Activated naive CD8-positive, alpha-beta T cell treated with anti-CD3 and anti-CD28 coated beads, Interleukin-2, amount 10 ng/mL, durations not matched to agents 7 days and 5 days (primary cell): ENCODE measurements at places on chromosomes 11 and 22. TPM values are rescaled to one million over a fixed set of nuclear protein-coding genes. Genes with fewer than 3 reads are reported as not detected.
A peak's percentile ranks its signal among the peaks of the same experiment; 100 is the strongest.

- peak overlapping the region; percentile 87 for H3K27ac ChIP-seq
- no peaks in the 10 kb centered on the region for H3K27me3 ChIP-seq
- H3K36me3 ChIP-seq = peaks cover 44% of the 10 kb centered on the region
- H3K4me1 ChIP-seq = peaks cover 58% of the 10 kb centered on the region
- peak; percentile 54 for DNase-seq
These were observed 4.6 kb downstream of the MYH9 start for GRCh38 chr22:36383110-36383581.

- peaks cover 30% of the 10 kb centered on the region for H3K27me3 ChIP-seq
- no peak overlapping the region for H3K27ac ChIP-seq
- H3K36me3 ChIP-seq = no peaks in the 10 kb centered on the region
- DNase-seq = no peak
These were observed 10.4 kb upstream of the EMID1 start for GRCh38 chr22:29195118-29195963.

The INCENP gene
- total RNA-seq = 142 TPM

DNA sequence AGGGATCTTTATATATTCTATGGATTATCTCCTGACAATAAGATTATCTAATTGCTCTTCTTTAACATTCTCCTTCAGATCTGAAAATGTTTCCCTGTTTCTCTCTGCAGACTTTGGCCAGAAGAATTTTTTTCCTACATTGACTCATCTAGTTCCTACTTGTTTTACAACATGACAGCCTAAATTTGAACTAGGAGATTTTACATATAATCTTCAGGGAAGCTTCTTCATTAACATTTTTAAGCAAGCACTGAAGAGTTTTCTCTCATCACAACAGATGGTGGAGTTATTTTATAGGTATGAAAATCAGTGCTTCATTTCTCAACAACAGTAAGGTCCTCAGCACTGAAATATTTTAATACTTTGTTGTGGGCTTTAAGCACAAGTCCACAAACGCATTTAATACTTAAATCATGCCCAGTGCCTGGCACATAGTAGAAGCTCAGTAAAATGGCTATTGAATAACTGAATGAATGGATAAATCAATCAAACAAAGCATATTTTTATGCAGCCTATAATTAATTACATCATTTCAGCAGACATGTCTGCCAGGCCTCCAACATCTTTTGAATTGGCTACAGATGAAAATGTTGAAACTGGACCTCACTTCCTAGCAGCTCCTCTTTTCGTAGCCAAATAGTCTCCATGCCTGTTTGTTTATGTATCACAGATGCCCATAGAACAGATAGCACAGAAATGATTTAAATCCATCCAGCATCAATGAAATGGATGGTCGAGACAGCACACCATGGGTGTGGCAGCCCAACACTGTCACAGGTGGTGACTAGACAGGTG lies 117.3 kb upstream of the POU2AF2 start:
- H3K4me3 ChIP-seq = no peak overlapping the region
- no peak overlapping the region for H3K27ac ChIP-seq
- H3K27me3 ChIP-seq = peaks cover 7% of the 10 kb centered on the region
- DNase-seq = no peak

- H3K4me1 ChIP-seq = peaks cover 19% of the 10 kb centered on the region
- H3K27me3 ChIP-seq = peaks cover 2% of the 10 kb centered on the region
- no peak overlapping the region for H3K4me3 ChIP-seq
These were observed 14.5 kb downstream of the SERPINH1 start for GRCh38 chr11:75576499-75576918.

The SLC29A2 gene
- 12.1 TPM for total RNA-seq

The HEPN1 gene
- total RNA-seq = not detected

GRCh38 chr11:371051-371450 lies 1.8 kb downstream of the B4GALNT4 start:
- no peak overlapping the region for H3K4me3 ChIP-seq
- peaks cover 39% of the 10 kb centered on the region for H3K27me3 ChIP-seq
- no peak for DNase-seq
- no peak overlapping the region for H3K27ac ChIP-seq

- peak overlapping the region; percentile 93 for H3K27ac ChIP-seq
- DNase-seq = no peak
- peaks cover 48% of the 10 kb centered on the region for H3K4me1 ChIP-seq
- H3K4me3 ChIP-seq = peak overlapping the region; percentile 76
- peaks cover 32% of the 10 kb centered on the region for H3K36me3 ChIP-seq
These were observed 42.2 kb downstream of the UBASH3B start for GRCh38 chr11:122697636-122698167.

GRCh38 chr11:44016131-44016530 lies 31.6 kb upstream of the ACCSL start:
- peaks cover 16% of the 10 kb centered on the region for H3K27me3 ChIP-seq
- no peak for DNase-seq
- no peaks in the 10 kb centered on the region for H3K4me1 ChIP-seq

- no peaks in the 10 kb centered on the region for H3K36me3 ChIP-seq
- peaks cover 15% of the 10 kb centered on the region for H3K27me3 ChIP-seq
- H3K4me3 ChIP-seq = no peak overlapping the region
- peaks cover 11% of the 10 kb centered on the region for H3K4me1 ChIP-seq
These were observed 128.1 kb upstream of the TOP3B start for GRCh38 chr22:22110548-22111266.

- no peak overlapping the region for H3K27ac ChIP-seq
- peaks cover 2% of the 10 kb centered on the region for H3K27me3 ChIP-seq
- no peak overlapping the region for H3K4me3 ChIP-seq
- DNase-seq = no peak
These were observed 454.6 kb downstream of the SOX6 start for GRCh38 chr11:15901790-15902189.

DNA sequence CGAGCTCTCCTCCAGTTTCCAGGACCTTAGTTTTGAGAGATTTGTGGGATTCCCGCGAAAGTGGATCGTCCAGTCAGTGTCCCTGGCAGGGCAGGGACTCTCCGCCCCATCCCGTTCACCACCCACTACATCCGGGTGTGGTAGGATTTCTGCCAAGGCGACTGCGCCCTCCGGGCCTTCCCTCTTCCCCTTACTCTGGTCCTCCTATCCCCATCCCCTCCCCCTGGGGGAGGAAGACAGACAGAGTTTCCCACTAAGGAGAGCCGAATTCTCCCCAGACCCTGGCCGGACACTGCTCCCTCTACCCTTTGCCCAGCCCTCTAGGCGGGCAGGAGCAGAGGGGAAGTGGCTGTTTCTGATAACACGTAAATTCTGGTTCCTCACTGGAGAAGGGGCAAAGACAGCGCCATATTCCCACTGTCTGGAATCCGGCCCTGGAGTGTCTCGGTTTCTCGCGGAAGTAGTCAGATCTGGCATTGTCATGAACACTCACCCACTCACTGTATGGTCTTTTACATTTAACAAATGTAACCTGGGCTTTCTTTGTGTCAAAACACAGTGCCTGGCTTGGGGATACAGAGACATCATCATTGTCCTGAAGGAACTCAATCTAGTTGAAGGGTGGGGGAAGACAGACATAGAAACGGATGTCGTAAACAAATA lies 1.1 kb upstream of the NECTIN1 start:
- peak overlapping the region; percentile 71 for H3K4me3 ChIP-seq
- no peaks in the 10 kb centered on the region for H3K36me3 ChIP-seq
- peaks cover 63% of the 10 kb centered on the region for H3K27me3 ChIP-seq
- no peak for DNase-seq
- peaks cover 5% of the 10 kb centered on the region for H3K4me1 ChIP-seq

- H3K27ac ChIP-seq = no peak overlapping the region
- H3K27me3 ChIP-seq = peaks cover 8% of the 10 kb centered on the region
- no peak for DNase-seq
- no peaks in the 10 kb centered on the region for H3K4me1 ChIP-seq
- peaks cover 3% of the 10 kb centered on the region for H3K36me3 ChIP-seq
These were observed 50.7 kb downstream of the CTTN start for GRCh38 chr11:70448983-70449567.

GRCh38 chr11:13237761-13238160 lies 39.8 kb upstream of the BMAL1 start:
- H3K4me3 ChIP-seq = no peak overlapping the region
- no peaks in the 10 kb centered on the region for H3K36me3 ChIP-seq
- H3K27me3 ChIP-seq = peaks cover 30% of the 10 kb centered on the region

GRCh38 chr22:19974935-19975706 lies 33.5 kb upstream of the TXNRD2 start:
- peaks cover 7% of the 10 kb centered on the region for H3K4me1 ChIP-seq
- DNase-seq = no peak
- no peak overlapping the region for H3K4me3 ChIP-seq
- no peaks in the 10 kb centered on the region for H3K36me3 ChIP-seq

DNA sequence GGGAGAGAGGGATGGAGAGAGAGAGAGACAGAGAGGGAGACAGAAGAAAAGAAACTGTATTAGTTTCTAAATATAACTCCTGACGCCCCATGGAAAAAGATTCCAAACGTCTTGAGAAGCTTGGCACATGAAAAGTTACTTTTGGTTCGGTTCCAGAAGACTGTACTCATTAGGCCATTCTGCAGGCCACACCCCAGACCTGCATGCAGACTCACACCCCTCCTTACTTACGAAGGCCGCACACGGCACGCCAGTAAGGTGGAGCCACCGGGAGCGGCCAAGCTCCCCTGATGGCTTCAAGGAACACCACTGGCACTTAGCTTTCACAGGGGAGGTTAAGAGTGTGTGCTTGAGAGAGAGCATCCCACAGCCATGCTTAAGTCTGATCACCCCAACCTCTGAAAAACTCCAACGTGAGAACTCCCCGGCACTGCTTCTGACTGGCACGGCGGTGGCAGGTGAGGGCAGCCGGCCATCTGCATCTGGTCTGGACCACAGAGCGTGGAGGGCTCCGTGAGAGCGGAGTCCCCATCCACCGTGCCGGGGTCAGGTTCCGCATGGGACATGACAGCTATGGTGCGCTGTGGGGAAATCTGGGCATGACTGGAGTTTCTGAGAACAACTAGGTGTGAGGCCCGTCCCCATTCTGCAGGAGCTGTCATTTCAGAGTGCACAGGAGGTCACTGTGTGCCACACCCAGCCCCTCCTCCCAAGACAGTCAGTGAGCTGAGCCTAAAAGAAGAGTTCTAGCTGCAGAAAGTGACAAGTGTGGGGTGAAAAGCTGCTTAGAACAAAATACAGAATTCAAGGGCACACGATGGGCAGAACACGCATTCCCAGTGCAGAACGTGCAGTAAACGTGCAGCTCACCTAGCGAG lies 62.4 kb downstream of the MYH9 start:
- H3K4me3 ChIP-seq = no peak overlapping the region
- peak overlapping the region; percentile 34 for H3K27ac ChIP-seq
- peaks cover 37% of the 10 kb centered on the region for H3K4me1 ChIP-seq
- H3K27me3 ChIP-seq = no peaks in the 10 kb centered on the region
- H3K36me3 ChIP-seq = peaks cover 50% of the 10 kb centered on the region

DNA sequence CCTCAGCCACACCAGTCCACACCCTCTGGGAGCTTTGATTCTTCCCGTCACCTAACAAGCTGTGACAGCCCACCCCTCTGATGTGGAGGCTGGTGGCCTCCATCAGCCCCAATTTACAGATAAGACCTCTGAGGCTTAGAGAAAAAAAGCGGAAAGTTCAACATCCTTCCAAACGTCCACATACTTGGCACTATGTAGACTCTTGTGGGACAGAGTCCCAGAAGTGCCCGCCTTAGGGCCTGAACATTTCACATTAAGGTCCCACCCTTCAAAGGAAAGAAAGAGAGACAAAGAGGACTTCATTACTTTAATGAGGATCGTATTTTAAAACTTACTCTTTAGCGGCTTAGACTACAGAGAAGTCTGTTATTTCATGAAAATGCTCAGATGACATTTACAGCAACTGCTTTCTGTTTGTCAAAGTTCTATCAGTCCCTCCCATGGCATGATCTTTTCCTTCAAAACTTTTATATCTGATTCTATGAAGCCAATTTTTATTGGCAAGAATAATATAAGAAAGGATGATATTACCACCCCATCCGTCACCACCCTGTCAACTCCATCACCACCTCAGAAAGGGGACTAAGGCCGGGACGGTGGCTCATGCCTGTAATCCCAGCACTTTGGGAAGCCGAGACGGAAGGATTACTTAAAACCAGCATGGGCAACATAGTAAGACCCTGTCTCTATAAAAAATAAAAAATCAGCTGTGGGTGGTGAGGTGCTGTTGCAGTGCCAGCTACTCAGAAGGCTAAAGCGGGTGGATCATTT lies 15.7 kb upstream of the SCGB1A1 start:
- peak overlapping the region; percentile 76 for H3K4me3 ChIP-seq
- H3K4me1 ChIP-seq = peaks cover 25% of the 10 kb centered on the region
- DNase-seq = no peak
- no peaks in the 10 kb centered on the region for H3K36me3 ChIP-seq
- H3K27me3 ChIP-seq = no peaks in the 10 kb centered on the region

The SLCO2B1 gene
- total RNA-seq = 1.1 TPM

- no peak for DNase-seq
- H3K4me1 ChIP-seq = peaks cover 33% of the 10 kb centered on the region
- H3K27me3 ChIP-seq = no peaks in the 10 kb centered on the region
These were observed 3.7 kb downstream of the OSBP start for GRCh38 chr11:59611570-59612565.

The OR52E8 gene
- total RNA-seq = not detected

GRCh38 chr22:43398246-43398645 lies 13.6 kb upstream of the MPPED1 start:
- peaks cover 1% of the 10 kb centered on the region for H3K27me3 ChIP-seq
- no peak for DNase-seq
- no peaks in the 10 kb centered on the region for H3K36me3 ChIP-seq

DNA sequence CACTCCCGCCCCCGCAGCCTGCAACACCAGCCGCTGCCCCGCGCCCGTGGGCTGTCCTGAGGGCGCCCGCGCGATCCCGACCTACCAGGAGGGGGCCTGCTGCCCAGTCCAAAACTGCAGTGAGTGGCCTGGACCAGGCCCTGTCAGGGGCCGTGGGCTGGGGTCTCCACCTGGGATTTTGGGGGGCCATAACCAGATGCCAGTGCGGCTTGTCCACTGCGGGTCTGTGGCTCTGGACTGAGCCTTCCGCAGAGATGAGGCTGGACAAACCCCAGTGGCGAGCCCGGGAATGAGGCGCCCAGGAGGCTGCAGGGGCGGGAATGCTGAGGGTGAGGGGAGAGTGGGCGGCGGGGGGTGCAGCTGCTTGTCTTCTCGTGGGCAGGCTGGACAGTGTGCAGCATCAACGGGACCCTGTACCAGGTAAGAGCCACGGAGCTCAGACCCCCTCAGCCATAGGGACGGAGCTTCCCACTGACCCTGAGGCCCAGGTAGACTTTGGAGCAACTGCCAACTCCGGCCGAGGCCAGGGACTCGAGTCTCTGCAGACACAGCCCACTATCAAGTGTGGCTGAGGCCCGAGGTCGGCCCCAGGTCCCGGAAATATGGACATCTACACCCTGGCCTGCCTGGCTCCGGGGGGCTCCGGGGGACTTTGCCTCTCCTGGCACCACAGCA lies 24.8 kb upstream of the MUC5B start:
- peak; percentile 20 for DNase-seq
- no peaks in the 10 kb centered on the region for H3K4me1 ChIP-seq
- H3K27ac ChIP-seq = no peak overlapping the region

The C11orf16 gene
- total RNA-seq = not detected

GRCh38 chr11:61112575-61112974 lies 10.3 kb downstream of the CD5 start:
- no peaks in the 10 kb centered on the region for H3K27me3 ChIP-seq
- peaks cover 70% of the 10 kb centered on the region for H3K36me3 ChIP-seq
- peaks cover 89% of the 10 kb centered on the region for H3K4me1 ChIP-seq
- no peak for DNase-seq
- H3K27ac ChIP-seq = peak overlapping the region; percentile 97

- DNase-seq = no peak
- no peaks in the 10 kb centered on the region for H3K36me3 ChIP-seq
- no peak overlapping the region for H3K4me3 ChIP-seq
- peaks cover 16% of the 10 kb centered on the region for H3K27me3 ChIP-seq
These were observed 19.9 kb upstream of the EMSY start for GRCh38 chr11:76424891-76425290.

The TMEM86A gene
- total RNA-seq = 1.4 TPM
